Omental fat pad (tissue), 4 donors: ENCODE measurements at places on chromosomes 12 and 14. TPM values are rescaled to one million over a fixed set of nuclear protein-coding genes. Genes with fewer than 3 reads are reported as not detected.

DNA sequence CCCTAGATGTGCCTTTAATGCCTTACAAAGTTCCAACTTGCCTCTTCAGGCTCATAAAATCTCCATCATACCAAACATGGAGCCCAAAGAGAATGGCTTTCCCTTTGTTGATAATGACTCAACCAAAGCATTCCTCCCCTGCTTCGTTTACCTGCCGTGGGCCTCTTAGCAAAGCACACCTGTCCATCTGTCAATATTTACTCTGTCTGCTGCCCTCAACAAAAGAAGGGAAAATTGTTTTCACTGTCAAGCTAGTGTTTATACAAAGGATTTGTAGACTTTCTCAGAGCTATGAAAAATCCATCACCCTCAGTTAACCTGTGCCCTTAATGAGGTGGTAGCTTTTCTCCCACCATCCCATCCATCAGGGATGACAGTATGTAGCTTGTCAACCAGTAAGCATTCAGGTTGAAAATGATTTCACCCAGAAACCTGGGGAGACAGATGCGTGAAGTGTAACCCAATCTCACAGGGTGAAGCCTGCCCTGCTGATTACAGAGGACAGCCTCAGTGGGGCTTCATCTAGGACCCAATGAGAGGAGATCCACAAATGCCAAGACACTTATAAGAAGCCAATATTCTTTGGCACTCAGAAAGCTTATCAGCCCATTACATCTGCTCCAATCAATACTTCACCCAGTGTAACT, 278.1 kb downstream of the NUAK1 start:
- DNase-seq: no peak

DNA sequence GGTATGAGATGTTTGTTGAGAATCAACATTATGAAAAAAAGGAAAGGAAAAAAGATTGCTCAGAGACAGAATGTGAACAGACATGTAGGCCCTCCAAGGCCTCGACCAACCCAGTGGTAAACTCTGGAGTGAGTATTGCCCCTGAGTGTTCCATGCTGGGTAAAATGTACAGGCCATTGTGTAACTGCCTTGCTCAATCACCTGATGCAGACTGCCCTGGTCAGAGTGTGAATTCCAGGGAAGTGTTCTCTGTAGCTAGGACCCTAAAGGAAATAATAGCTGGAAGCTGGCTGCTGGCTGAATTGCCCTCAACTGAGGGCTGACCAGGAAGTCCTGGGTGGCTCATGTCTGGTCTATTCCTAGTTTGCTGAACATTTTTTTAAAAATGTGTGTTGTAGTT, 1081.4 kb upstream of the LRFN5 start:
- no peak for DNase-seq

DNA sequence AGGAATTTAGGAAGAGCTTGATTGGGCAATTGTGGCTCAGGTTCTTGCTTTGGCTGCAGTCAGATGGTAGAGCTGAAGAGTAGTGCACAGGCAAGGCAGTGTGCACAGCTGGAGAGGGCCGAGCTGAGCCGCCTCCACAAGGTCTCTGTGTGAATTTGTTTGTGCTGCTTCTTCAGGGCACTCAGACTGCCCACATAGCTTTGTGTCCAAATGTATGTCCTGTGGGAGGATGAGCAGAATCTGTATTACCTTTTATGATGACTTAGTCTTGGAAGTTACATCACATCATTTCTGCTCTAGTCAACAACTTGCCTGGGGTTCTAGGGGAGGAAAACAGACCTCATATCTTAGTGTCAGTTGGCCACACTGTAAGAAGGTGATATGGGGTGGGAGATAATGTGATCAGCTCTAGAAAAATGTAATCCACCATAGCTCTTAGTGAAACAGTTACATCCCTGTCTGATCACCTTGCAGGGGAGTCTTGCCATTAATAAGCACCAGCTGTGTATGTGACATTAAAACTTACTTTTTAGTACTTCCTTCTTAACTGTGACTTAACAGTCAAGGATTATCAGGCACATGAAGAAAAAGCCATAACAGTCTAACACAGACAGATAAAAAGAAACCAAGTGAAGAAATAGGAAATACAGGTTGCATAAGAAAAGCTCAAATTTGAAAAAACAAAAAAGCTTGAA, 53.4 kb downstream of the RCOR1 start:
- DNase-seq: no peak

- peak; percentile 53 for DNase-seq
Observed at GRCh38 chr12:50016501-50017475, 8.5 kb downstream of the RACGAP1 start.

GRCh38 chr14:26791117-26791806, 193.4 kb upstream of the NOVA1 start:
- DNase-seq: no peak

DNA sequence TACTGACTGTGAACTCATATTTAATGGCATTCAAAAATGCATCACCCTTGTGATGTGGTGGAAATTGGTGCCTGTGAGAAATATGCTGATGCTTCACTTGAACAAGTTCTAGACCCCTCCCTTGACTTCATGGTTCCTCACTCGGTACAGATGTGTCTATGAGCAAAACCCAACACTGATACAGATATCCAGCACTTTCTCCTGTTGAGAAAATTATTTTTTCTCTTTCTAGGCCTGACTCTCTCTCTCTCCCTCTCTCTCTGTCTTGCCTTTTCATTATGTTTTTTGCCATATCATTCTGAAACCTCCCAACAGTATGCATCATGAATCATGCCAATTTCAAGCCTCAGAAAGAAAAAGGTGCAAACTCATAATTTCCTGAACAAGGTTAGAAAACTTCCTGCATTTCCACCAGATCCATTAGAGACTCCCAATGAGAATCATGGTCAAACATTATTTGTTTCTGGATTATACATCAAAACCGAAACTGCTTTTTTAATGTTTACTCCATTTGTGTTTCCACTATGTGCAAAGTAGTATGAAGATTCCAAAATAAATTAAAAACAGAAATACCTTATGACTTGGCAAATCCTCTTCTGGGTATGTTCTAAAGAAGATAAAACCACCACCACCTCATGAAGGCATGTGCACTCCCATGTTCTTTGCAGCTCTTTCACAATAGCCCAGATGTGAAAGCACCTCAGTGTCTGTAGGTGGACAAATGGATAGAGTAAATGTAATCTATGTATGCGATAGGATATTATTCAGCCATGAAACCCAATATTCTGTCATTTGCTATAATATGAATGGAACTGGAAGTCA, 543.6 kb downstream of the TMEM121 start:
- no peak for DNase-seq

- no peak for DNase-seq
Observed at GRCh38 chr12:62841846-62842245, 93.1 kb downstream of the PPM1H start.

The NGB gene
- total RNA-seq: not detected

- DNase-seq: no peak
Observed at GRCh38 chr12:92094751-92095161, 50.9 kb downstream of the BTG1 start.

GRCh38 chr14:64956697-64957406, 14.3 kb upstream of the GPX2 start:
- DNase-seq: no peak

- DNase-seq: no peak
Observed at GRCh38 chr12:124636138-124636978, 68.9 kb upstream of the NCOR2 start.

GRCh38 chr12:65121049-65121955, at the start of gene WIF1:
Gene WIF1, minus strand, starts transcription at chr12:65121305. Its CDS starts 114 bp downstream, at chr12:65121191.
- DNase-seq: no peak

The NELL2 gene
- 21.6 TPM for total RNA-seq

The NRL gene
- 1.2 TPM for total RNA-seq
